ENCODE measurements at places on chromosomes 11 and 22. TPM values are rescaled to one million over a fixed set of nuclear protein-coding genes. Genes with fewer than 3 reads are reported as not detected.

The MOGAT2 gene
- not detected for total RNA-seq

The KRTAP5-9 gene
- total RNA-seq = not detected

The TMPRSS13 gene
- total RNA-seq = not detected

The NTM gene
- total RNA-seq = 82.7 TPM

The MS4A1 gene
- total RNA-seq = not detected

The ALKBH3 gene
- total RNA-seq = 32.4 TPM

The THYN1 gene
- 32.6 TPM for total RNA-seq

The AQP11 gene
- 0.76 TPM for total RNA-seq

The MFRP gene
- total RNA-seq = not detected

The DGAT2 gene
- total RNA-seq = not detected

The MRGPRF gene
- 8.4 TPM for total RNA-seq

The ST14 gene
- not detected for total RNA-seq

The SLC6A5 gene
- not detected for total RNA-seq

DNA sequence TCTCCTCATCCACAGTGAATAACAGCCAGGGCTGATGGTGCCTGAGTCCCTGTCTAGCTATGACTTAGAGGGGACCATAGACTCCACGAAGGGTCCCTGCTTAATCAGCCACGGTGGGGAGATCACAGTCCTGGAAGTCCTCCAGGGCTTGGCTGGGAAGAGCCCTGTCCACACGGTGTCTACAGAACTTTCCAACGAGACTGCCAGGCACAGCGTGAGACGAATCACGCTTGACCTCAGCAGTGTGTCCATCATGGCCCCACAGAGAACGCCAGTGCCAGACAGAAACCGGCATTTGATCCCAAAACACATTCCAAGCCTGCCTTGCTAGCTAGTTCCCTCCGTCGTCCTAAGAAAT is 143.4 kb downstream of the CRYBB2 start:
- DNase-seq = no peak

DNA sequence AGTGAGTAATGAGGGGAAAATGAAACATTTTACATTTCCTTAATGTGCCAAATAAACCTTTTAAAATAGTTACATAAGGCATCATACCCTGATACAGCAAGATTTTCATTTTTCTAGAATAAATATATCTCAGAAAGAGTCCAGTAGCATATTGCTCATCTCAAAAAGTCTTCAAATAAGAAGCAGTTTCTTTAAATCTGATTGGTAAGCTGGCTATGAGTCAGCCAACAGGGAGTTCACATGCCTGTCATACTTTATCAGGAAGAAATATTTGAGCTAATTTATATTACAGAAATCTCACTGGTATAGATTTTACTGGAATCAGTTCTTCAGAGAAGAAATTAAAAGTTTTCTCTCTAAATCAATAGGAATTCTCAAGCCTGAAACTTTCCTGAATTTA is 258.1 kb downstream of the C11orf87 start:
- DNase-seq = no peak

GRCh38 chr11:35974882-35975589 is 31.2 kb downstream of the LDLRAD3 start:
- DNase-seq = no peak

- DNase-seq = no peak
Measured at GRCh38 chr11:118193910-118194566, 17.6 kb upstream of the SCN2B start.

DNA sequence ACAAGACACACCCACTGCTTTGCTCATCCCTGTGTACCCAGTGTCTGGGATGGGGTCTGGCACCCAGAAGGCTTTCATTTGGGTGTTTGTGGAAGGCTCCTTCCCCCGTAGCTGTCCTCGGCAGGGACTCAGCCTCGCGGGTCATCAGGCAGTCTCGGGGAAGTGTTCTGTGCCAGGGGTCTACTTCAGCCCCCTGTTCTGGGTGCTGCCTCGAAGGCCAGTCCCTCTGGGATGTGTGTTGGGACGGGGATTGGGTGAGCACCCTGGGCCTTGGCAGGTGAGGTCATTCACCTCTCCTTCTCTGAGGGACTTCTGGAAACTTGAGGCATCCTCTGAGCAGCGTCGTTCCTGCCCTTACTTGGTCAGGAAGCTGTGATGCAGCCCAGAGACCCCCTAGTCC is 65.5 kb downstream of the RPUSD4 start:
- DNase-seq = no peak

DNA sequence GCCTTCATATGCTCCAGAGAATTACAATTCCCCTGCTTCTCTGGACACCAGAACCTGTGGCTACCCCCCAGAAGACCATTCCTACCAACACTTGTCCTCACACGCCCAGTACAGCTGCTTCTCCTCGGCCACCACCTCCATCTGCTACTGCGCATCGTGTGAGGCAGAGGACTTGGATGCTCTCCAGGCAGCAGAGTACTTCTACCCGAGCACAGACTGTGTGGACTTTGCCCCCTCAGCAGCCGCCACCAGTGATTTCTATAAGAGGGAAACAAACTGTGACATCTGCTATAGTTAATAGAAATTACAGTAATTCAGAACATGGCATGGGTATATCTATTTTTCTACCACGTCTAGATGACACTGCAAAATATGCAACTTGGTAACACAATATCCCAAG is 9.8 kb downstream of the POU2AF3 start:
- no peak for DNase-seq

GRCh38 chr22:46219636-46220035 is 30.5 kb downstream of the CDPF1 start:
- DNase-seq = no peak

- DNase-seq = peak; percentile 93
Measured at GRCh38 chr11:68127714-68128681, 6.8 kb upstream of the CHKA start.

GRCh38 chr11:8688414-8689362 is 6.1 kb downstream of the RPL27A start:
- peak; percentile 96 for DNase-seq

DNA sequence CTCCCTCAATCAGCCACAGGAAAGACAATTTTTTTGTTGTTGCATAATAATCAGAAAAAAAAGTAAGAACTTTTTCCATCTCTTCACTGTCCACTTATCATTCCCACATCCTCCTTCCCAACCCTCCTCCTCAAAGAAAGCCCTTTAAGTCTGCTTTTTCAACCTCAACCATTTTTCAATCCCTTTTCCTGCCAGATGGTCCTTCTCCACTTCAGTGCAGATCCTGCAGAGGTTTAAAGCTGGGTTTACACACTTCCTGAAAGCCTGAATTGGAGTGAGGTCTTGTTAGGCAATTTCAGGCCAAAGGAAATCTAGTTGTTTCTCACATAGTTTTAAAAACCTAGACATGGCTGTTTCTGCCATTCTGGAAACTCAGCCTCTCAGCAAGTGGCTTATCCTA is 78.3 kb downstream of the RPL27A start:
- no peak for DNase-seq

GRCh38 chr11:30314625-30315024 is 8.3 kb upstream of the ARL14EP start:
- no peak for DNase-seq

- no peak for DNase-seq
Measured at GRCh38 chr11:133996671-133997070, 39.9 kb upstream of the IGSF9B start.

GRCh38 chr22:39808081-39808480 is 85.5 kb downstream of the ENTHD1 start:
- no peak for DNase-seq

GRCh38 chr11:116793772-116794097 is 2.1 kb upstream of the APOA5 start:
- no peak for DNase-seq

DNA sequence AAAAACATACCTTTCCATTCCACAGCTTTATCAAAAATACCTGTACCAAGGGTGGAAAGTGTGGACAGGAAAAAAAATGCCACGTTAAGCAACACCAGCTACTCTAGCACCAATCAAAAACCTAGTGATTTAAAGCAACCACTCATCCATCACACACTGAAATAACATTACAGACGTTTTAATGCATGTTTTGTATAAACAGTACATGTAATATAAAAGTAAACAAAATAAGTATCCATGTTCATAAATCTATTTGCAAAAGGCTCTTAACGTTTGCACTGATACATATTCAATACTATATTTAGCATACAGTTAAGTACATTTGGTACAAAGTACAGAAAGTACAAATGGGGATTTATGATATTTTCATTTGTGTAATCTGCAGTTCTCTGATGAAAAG is 38.7 kb downstream of the CHKA start:
- no peak for DNase-seq

DNA sequence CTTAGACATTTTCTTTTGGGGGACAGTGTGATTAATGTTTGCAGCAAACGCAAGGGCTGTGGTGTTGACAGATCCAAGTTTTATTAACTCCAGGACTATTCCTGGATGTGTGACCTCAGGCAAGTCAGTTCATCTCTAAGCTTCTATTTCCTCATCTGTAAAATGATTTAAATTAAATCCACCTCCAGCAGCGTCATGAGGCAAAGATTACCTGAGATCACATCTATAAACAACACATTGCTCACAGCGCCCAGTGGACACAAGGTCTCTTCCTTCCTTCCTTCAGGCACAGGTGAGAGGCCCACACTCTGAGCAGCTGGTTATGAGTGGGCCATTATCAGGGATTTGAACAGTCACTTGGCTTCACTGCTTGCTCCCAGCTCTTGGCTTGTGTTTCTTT is 111.2 kb upstream of the RASSF10 start:
- no peak for DNase-seq

- peak; percentile 96 for DNase-seq
Measured at GRCh38 chr11:3049430-3050243, 7.6 kb downstream of the CARS1 start.

GRCh38 chr11:111179184-111179910 is 66.2 kb upstream of the POU2AF2 start:
- no peak for DNase-seq

DNA sequence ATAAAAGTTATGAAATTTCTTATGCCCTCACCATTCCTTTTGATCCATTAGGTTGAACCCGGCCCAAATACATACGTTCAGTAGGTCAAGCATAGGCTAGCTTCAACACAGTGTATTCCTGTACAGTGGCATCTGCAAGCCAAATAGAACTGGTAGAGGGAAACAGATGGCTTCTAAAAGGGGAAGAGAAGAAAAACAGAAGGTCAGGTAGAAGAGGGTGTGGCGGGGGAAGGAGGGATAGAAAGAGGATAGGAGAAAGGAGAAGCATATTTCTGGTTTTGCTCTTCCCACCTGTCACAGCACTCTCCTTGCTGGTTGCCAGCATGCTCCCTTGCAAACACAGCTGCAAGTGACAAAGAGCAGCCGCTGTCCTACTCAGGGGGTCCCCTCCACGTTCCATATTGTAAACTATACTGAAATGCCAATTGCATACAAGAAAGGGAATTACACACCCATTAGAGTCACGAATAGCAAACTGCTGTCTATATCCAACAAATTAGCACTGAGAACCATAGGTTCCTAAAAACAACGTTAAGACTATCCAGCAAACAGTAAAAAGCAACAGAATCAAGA is 71.8 kb downstream of the PHF21A start:
- no peak for DNase-seq

DNA sequence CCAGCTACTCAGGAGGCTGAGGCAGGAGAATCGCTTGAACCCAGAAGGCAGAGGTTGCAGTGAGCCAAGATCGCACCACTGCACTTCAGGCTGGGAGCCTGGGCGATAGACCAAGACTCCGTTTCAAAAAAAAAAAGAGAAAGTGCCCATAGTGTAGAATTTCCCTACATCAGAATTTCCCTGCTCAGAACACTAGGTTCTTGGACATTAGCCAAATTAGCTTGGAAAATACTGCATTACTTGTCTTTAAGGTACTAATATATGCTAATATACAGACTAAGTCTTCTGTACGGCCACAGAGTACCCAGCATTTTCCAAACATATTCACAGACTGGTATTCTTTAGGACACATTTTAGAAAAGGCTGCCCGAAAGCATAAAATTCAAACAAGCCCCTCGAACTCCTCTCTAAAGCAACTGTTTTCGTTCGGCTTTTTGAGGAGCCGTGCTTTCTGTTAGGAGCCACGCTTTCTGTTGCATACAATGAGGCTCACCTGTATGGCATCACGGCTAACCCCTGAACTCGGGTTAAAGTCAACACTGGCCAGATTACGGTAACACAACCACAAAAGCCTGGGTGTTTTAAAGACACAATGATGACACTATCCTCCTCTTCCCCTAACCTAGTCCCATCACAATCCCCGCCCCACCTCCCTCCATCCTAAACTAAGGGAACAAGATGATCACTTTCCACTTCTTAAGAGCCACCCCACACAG is 18.4 kb downstream of the TNKS1BP1 start:
- DNase-seq = no peak

- DNase-seq = no peak
Measured at GRCh38 chr22:47386812-47387510, 624.5 kb downstream of the TBC1D22A start.

- DNase-seq = no peak
Measured at GRCh38 chr11:11505190-11505589, 116.6 kb downstream of the GALNT18 start.

- no peak for DNase-seq
Measured at GRCh38 chr11:76161261-76161961, 44.9 kb downstream of the WNT11 start.

DNA sequence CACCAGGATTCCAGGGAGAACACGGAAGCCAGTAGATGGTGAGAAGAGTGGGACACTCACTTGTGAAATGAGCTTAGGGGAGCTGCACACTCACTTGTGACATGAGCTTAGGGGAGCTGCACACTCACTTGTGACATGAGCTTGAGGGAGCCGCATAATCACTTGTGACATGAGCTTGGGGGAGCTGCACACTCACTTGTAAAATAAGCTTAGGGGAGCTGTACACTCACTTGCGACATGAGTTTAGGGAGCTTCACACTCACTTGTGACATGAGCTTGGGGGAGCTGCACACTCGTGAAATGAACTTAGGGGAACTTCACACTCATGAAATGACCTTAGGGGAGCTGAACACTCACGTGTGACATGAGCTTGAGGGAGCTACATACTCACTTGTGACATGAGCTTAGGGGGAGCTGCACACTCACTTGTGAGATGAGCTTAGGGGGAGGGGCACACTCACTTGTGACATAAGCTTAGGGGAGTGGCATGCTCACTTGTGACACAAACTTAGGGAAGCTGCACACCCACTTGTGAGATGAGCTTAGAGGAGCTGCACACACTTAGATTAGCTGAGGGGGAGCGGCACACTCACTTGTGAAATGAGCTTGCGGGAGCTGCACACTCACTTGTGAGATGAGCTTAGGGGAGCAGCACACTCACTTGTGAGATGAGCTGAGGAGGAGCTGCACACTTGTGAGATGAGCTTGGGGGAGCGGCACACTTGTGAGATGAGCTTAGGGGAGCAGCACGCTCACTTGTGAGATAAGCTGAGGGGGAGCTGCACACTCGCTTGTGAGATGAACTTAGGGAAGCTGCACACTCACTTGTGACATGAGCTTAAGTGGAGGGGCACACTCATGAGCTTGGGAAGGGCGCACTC is 59.0 kb downstream of the NCAPD3 start:
- DNase-seq = peak; percentile 68

DNA sequence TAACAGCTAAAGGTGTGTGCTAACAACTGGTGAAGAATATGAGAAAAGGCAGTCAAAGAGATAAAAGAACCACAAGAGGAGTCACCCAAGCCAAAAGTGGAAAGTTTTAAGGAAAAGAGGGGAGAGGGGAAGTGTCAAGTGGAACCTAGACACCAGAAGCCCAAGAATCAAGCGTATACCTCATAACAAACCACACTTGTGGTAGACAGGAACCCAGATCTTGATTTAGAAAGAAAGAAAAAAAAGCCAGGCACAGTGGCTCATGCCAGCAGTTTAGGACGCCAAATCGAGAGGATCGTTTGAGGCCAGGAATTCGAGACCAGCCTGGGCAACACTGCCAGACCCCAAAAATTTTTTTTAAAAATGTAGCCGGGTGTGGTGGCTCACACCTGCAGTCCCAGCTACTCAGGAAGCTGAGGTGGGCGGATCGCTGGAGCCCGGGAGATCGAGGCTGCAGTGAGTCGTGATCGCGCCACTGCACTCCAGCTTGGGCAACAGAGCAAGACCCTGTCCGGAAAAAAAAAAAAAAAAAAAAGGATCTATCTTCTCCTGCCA is 877 bp downstream of the SLC25A17 start:
- no peak for DNase-seq
